Dermis lymphatic vessel endothelial cell (primary cell): ENCODE measurements at places on chromosomes 3 and 15. TPM values are rescaled to one million over a fixed set of nuclear protein-coding genes. Genes with fewer than 3 reads are reported as not detected.

The CLEC3B gene
- 0.43 and 0.65 TPM in 2 replicates for total RNA-seq

The KNG1 gene
- not detected in 2 replicates for total RNA-seq

The GOLGA6L10 gene
- total RNA-seq, result 0.22 and 0.60 TPM in 2 replicates

The DMXL2 gene
- total RNA-seq, result 10.1 and 12.6 TPM in 2 replicates

The TGM4 gene
- total RNA-seq, result under 0.01 TPM in 1 of 2 replicates, not detected in the other

The XCR1 gene
- total RNA-seq, result not detected in 2 replicates

The TJP1 gene
- 104 and 121 TPM in 2 replicates for total RNA-seq

The CDHR4 gene
- not detected in 2 replicates for total RNA-seq

The SV2B gene
- total RNA-seq, result 0.11 and 0.17 TPM in 2 replicates

The POLQ gene
- 1.2 and 1.9 TPM in 2 replicates for total RNA-seq

The GPR62 gene
- under 0.01 TPM in 2 replicates for total RNA-seq

The MUC4 gene
- not detected in 2 replicates for total RNA-seq

The C3orf85 gene
- total RNA-seq, result not detected in 2 replicates

The CGNL1 gene
- 37.0 and 38.2 TPM in 2 replicates for total RNA-seq

The PKM gene
- total RNA-seq, result 506 and 691 TPM in 2 replicates

The ARHGEF3 gene
- 10.1 and 18.5 TPM in 2 replicates for total RNA-seq

The ACAN gene
- under 0.01 TPM in 2 replicates for total RNA-seq

The TCF12 gene
- 63.2 and 95.6 TPM in 2 replicates for total RNA-seq

The C3orf70 gene
- 5.4 and 9.9 TPM in 2 replicates for total RNA-seq

The ARL6 gene
- total RNA-seq, result 6.0 TPM in 2 replicates

The CIP2A gene
- 4.9 and 6.4 TPM in 2 replicates for total RNA-seq

The C3orf49 gene
- total RNA-seq, result not detected in 2 replicates

The GHSR gene
- total RNA-seq, result not detected in 2 replicates

The TLE3 gene
- 10.8 and 13.8 TPM in 2 replicates for total RNA-seq

The ISY1 gene
- 58.1 and 67.2 TPM in 2 replicates for total RNA-seq

The MYRIP gene
- 8.9 and 10.1 TPM in 2 replicates for total RNA-seq

The PYDC2 gene
- not detected in 2 replicates for total RNA-seq

The VILL gene
- total RNA-seq, result 1.8 and 2.1 TPM in 2 replicates

The EID1 gene
- 163 and 203 TPM in 2 replicates for total RNA-seq

The LRRC49 gene
- total RNA-seq, result 4.9 and 6.4 TPM in 2 replicates

The WNT7A gene
- total RNA-seq, result not detected in 2 replicates

The ZNF860 gene
- total RNA-seq, result 0.87 and 1.5 TPM in 2 replicates

The HRH1 gene
- 1.5 and 3.7 TPM in 2 replicates for total RNA-seq

The PIF1 gene
- total RNA-seq, result 4.8 and 5.2 TPM in 2 replicates

The NSMCE3 gene
- total RNA-seq, result 5.5 and 5.8 TPM in 2 replicates

The ROPN1 gene
- total RNA-seq, result not detected in 2 replicates

The IGSF11 gene
- under 0.01 and 0.11 TPM in 2 replicates for total RNA-seq

The MESP2 gene
- not detected in 2 replicates for total RNA-seq

The PARP15 gene
- 0.11 and 0.17 TPM in 2 replicates for total RNA-seq

The TLR9 gene
- total RNA-seq, result not detected in 2 replicates

The ECE2 gene
- not detected in 2 replicates for total RNA-seq

The CCPG1 gene
- total RNA-seq, result 72.1 and 81.2 TPM in 2 replicates

The TM6SF1 gene
- 19.7 and 30.3 TPM in 2 replicates for total RNA-seq

The GOLGA8O gene
- 0.22 TPM in 1 of 2 replicates, not detected in the other for total RNA-seq
